Activated naive CD8-positive, alpha-beta T cell treated with anti-CD3 and anti-CD28 coated beads, Interleukin-2, amount 10 ng/mL, durations not matched to agents 7 days and 5 days (primary cell): ENCODE measurements at places on chromosomes 11 and 22. TPM values are rescaled to one million over a fixed set of nuclear protein-coding genes. Genes with fewer than 3 reads are reported as not detected.

PDE3B gene
- total RNA-seq, result 117 TPM

- DNase-seq, result no peak
These were observed 99.9 kb upstream of the GUCY1A2 start for GRCh38 chr11:107118025-107118720.

ASRGL1 gene
- total RNA-seq, result 11.3 TPM

GRCh38 chr11:18471995-18472394 is 16.3 kb downstream of the LDHAL6A start:
- DNase-seq, result no peak

DNA sequence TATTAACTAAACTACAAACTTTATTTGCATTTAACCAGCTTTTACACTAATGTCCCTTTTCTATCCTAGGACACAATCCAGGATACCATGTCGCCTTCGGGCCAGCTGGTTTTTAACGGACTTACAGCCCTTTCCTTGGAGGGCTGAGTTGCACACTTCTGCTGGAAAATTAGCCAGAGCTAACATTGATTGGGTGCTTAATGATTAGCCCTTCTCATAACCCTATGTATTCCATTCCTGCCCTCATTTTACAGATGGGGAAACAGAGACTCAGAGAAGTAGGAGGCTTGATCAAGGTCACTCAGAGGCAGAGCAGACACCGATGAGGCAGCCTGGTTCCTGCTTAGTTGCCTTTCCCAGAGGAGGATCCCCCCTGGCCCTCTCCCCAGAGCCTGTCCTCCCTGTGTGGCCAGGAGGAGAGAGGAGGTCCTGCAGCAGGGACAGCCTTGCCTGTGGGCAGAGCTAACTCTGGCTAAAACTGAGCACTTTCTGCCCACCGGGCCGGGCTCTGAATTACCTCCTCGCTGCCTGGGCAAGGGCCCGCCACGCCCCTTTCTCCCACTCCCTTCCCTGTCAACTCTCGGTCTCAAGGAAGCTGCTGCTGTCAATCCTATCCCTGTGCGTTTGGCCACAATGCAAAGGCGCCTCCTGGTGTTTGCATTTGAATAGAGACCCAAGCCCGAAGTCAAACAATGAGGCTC is 59.6 kb upstream of the PAX6 start:
- peak; percentile 31 for DNase-seq

POU2AF2 gene
- total RNA-seq, result not detected

- no peak for DNase-seq
These were observed 17.7 kb downstream of the XRCC6 start for GRCh38 chr22:41638748-41639147.

DNA sequence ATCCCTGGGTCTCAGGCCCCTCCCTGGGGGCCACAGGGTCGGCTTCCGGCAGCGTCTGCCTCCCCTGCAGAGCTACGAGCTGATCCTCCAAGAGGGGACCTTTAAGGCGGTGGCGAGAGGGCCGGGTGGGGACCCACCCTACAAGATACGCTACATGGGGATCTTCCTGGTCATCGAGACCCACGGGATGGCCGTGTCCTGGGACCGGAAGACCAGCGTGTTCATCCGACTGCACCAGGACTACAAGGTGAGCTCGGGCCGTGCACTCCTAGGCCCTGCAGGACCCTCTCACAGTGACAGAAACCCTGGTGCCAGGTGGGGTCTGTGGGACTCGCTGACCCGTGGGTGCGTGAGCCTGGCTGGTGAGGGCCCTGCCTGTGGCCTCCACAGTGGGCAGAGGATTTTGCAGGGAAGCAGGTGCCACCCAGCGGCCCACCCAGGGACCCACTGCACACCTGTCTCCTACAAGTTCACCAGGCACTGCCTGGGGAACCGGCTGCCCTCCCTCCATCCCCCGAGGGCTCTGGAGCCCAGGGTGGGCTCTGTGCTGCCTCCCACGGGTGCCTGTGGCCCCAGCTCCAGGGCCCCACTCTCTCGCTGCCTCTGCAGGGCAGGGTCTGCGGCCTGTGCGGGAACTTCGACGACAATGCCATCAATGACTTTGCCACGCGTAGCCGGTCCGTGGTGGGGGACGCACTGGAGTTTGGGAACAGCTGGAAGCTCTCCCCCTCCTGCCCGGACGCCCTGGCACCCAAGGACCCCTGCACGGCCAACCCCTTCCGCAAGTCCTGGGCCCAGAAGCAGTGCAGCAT is 13.7 kb downstream of the MUC5B start:
- DNase-seq, result no peak

KCNK7 gene
- total RNA-seq, result 1.0 TPM

- DNase-seq, result peak; percentile 53
These were observed 15.2 kb downstream of the BCL9L start for GRCh38 chr11:118910309-118911112.

GRCh38 chr11:33214767-33215166 is 42.4 kb upstream of the HIPK3 start:
- DNase-seq, result no peak

- DNase-seq, result no peak
These were observed 18.4 kb upstream of the ASCC2 start for GRCh38 chr22:29856496-29856895.

CRYBB1 gene
- not detected for total RNA-seq

RBMXL2 gene
- total RNA-seq, result not detected

DNA sequence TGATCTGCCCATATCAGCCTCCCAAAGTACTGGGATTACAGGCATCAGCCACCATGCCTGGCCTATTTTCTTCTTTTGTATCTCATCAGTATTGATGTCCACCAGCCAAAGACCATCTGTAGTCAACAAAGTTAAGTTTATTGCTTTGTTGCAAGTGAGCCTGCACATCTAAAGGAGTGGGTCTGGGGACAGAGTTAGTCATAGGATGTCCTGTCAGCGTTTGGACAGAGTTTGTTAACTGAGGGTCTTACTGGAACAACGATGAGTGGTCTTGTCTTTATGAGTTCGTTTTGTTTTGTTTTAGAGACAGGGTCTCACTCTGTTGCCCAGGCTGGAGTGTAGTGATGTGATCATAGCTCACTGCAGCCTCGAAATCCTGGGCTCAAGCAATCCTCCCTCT is 40.6 kb upstream of the SEPTIN5 start:
- no peak for DNase-seq

DNA sequence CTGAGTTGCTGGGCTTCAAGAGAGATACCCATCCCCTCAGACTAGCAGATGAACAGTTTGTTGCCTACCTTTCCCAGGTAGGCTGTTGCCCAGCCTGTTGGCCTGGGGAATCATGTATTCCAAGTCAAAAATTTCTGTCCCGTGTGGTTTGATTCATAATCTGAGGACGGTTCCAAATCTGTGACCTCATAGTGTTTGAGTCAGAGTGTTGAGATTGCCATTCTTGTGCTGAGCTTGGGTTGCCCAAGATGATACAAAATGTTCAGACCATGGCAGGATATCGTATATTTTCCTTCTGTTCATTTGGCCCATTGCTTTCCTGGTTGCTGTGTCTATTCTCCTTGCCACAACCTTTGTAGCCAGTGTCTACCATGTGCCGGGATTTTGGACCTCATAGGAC is 64.3 kb downstream of the CYB5R2 start:
- DNase-seq, result no peak

- DNase-seq, result no peak
These were observed 22.4 kb downstream of the DUSP8 start for GRCh38 chr11:1549338-1550330.

DNA sequence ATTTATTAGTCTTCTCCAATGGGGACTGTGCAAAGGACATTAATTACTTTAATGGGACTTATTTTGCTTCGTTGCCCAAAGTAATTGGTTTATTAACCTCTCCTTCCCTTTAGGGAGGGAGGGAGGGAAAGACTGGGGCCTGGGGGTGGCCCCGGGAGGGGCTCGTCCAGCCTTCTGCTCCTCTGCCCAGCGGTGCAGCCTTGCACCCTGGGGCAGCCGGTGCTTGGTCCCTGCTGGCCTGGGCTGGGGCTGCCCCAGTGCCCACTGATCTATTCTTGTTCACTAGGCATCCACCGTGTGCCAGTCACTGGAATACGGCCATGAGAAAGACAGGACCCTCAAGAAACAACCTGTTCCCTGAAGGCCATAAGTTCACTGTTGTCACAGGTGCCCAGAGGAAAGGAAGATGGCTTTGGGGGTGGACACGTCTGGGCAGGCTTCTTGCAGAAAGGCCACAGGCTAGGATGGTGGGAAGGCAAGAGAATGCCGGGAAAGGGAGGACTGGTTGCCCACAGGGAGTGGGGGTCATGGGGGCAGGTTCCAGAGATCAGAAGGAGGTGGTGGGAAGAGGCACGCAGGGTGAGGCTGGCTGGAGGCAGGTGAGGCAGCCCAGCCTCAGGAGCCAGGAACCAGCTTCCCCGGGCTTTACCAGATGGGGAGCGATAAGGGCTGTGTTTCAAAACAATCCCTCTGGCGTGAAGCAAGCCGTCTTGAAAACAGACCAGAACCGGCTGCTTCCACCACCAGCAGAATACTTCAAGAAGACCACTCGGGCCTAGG is 47.6 kb upstream of the KCNQ1OT1 start:
- DNase-seq, result no peak

DNA sequence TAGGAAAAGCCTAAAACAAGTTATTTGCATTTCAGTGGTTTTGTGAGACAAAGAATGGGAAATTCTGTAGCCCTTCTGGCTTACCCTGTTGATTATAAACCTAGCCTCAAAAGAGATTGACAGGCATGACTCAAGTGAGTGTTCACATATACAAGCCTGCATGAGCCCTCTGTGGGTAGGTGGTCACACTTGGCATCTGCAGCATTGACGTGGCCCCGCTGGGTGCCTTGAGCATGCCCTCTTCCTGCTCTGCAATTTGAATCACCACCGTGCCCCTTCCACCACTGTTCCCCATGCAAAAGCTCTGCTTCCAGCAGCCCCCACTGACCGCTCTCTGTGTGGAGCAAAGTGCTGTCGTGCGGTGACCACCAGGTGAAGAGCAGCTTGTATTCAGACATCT is 21.0 kb upstream of the ADSL start:
- DNase-seq, result no peak

HBG2 gene
- not detected for total RNA-seq

DNA sequence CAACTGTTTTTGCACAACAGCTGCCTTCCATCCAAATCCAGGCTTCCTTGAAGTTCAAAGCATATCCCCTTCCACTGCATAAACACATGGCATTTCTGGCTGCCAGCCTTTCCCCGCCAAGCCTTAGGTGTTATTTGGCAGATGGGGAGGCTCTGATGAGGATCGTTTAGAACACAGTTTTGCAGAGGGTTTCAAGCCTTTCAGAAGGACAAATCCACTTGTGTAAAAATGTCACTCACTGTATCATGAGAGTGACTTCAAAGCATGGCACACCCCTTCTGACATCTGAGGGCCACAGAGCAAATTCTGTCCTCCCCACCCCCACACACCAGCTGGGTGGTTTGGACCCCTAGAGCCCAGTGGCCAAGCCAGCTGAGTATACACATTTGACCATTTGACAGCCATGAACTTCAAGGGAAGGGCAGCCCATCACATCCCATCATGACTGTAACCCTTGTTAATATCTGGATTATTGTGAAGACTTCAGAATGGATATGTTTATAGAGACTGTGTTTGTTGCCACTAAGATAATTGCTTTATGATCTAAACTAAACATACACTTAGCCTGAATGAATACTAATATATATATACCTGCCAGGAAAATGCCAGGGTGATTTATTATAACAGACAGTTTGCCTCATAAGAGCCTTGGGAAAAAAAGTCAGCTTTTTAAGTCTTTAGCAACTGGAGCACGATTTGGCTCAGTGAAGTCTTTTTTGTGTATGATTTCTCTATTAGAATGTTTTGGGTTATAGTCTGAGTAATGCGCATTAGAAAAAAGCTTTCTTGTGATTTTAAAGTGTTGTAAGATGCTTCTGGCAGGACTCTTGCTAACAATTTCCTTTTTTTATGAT is 31.9 kb downstream of the FBLN1 start:
- DNase-seq, result no peak

RAB39A gene
- total RNA-seq, result not detected

ST14 gene
- 0.67 TPM for total RNA-seq

HPX gene
- total RNA-seq, result 1.3 TPM
